ENCODE measurements at places on chromosomes 7 and 10. TPM values are rescaled to one million over a fixed set of nuclear protein-coding genes. Genes with fewer than 3 reads are reported as not detected.
A peak's percentile ranks its signal among the peaks of the same experiment; 100 is the strongest.

GRCh38 chr10:34049887-34050286 is 715.4 kb upstream of the NRP1 start:
- peak; percentile 4 for DNase-seq

- DNase-seq = no peak
Measured at GRCh38 chr10:113049881-113050280, 99.8 kb downstream of the TCF7L2 start.

DNA sequence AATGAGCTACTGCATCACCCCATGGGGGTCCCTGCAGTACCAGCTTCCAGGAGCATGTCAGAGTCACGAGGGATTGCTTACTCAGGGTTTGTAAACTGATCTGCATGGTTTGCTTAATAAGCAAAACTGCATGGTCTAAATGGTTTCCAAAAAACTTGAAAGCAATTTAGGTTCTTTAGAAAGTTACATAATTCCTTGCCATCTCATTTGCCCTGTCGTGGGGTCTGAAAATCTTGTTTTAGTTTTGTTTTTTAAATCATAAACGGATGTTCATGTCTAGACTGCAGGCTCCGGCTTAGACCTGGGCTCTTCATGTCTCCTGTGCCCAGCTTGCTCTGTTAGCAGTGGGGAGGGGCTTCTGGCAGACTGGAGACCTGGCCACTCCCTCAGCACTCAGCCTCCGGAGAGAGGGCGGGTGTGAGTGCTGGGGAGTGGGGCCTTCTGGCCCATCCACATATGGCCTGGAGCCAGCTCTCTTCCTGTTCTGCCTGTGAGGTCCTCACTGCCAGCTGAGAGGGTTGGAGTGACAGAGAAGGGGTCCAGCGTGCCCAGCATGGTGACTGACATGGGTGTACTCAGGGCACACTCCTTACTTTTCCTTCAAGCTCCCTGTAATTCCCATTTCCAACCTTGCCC is 17.5 kb downstream of the PRF1 start:
- no peak for DNase-seq

- DNase-seq = no peak
Measured at GRCh38 chr7:34011696-34012095, 106.4 kb downstream of the BMPER start.

GRCh38 chr10:92011560-92012214 is 88.1 kb downstream of the BTAF1 start:
- peak; percentile 65 for DNase-seq

GRCh38 chr7:16083931-16084330 is 337.4 kb downstream of the CRPPA start:
- peak; percentile 32 for DNase-seq

DNA sequence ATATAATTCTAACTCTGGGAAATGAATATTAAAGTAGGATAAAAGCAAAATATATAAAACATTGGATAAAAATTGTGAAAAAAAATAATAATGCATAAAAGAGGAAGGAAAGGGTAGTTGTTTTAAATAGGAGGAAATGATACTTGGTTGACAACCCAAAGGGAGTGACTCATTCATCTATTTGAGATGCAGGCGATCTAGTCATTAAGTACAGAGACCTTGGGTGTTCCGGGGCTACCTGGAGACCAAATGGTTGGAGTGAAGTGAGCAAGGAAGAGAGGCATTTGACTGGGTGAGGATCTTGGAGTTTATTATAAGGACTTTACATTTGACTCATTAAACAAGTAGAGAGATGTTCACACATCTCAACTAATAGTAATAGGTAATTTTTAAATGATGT is 111.0 kb downstream of the LRRTM3 start:
- DNase-seq = no peak

DNA sequence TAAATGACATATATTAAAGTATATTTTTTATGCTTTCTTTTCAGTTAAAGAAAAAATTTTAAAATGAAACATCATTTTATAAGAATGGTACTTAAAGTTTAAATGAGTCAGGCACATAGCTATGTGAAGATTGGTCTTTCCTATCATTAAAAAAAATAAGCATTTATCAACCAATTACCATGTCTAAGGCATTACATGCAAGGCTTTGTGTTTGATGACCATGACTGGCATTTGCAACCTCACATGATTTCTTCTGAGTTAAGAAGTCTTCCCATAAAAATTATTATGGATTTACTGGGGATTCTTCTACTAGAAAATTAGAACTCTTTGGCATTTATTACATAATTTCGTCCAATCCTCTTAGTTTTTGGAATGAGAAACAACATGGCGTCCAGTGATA is 776.1 kb downstream of the MAGI2 start:
- DNase-seq = no peak

GRCh38 chr10:86283466-86284287 is 82.9 kb downstream of the GRID1 start:
- DNase-seq = no peak

DNA sequence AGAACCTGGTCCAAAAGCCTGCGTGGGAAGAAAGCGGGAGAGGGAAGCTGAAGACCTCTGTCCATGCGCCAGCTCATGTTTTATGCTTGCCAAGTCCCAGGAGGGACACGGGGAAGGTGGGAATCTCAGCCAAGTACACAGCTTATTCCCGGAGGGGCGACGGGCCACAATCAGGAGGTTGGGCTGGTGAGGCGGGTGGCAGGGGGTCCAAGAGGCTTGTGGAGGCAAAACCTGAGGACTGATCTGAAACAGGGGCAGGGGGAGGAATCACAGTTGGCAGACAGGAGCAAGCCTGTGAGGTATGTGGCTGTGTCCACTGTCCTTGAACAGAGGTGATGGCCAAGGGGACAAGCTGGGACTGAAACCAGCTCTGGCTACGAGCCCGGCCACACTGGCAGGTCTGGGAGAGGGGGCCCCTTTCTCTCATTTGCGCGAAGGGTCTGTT is 38.0 kb upstream of the LEP start:
- no peak for DNase-seq

GRCh38 chr7:37730501-37730900 is 46.9 kb downstream of the GPR141 start:
- peak; percentile 8 for DNase-seq

GRCh38 chr7:10156972-10157371 is 816.7 kb upstream of the PHF14 start:
- no peak for DNase-seq

- no peak for DNase-seq
Measured at GRCh38 chr7:36264123-36264801, 111.2 kb downstream of the EEPD1 start.

DNA sequence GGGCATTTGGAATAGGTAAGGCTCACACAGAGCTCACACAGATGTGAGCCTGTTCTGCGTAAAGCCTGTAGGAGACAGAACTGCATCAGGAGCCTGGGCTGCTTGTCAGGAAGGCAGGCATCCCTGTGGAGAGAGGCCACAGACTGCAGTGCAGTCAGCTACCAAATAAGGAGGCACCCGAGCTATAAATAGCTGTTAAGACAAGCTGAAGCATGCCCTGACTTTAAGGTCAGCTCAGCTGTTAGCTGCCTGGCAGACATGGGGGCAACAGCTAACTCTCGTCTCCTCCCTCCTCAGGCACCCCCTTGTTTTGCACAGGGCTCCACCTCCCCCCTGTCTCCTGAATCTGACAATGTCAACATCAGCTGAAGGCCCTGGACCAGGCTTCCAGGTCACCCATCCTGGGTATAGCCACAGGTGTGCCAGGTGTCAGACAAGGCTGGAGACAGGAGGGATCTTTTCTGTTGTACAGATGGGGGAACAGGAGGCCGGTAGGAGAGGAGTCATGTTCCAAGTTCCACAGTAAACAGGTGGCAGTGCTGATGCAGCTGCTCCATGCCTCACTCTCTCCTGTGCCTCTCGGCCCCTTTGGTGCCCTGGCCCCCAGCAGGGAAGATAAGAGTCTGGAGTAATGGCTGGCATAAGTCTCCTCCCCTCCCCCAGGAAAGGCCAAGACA is 27.6 kb upstream of the MKRN1 start:
- no peak for DNase-seq

DNA sequence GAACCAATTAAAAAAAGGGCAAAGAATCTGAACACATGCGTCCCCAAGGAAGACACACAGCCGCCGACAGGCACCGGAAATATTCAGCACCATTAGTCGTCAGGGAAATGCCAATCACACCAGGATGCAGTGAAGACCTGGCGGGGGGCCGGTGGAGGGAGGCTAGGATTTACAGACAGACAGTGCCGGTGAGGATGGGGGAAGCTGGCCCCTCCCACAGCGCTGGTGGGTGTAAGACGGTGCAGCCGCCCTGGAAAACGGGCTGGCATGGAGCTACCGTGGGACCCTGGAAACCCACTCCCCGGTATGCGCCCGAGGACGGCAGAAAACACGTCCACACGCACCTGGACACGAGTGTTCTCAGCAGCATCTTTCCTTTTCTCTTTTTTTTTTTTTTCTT is 4.8 kb upstream of the ADAP1 start:
- DNase-seq = no peak

DNA sequence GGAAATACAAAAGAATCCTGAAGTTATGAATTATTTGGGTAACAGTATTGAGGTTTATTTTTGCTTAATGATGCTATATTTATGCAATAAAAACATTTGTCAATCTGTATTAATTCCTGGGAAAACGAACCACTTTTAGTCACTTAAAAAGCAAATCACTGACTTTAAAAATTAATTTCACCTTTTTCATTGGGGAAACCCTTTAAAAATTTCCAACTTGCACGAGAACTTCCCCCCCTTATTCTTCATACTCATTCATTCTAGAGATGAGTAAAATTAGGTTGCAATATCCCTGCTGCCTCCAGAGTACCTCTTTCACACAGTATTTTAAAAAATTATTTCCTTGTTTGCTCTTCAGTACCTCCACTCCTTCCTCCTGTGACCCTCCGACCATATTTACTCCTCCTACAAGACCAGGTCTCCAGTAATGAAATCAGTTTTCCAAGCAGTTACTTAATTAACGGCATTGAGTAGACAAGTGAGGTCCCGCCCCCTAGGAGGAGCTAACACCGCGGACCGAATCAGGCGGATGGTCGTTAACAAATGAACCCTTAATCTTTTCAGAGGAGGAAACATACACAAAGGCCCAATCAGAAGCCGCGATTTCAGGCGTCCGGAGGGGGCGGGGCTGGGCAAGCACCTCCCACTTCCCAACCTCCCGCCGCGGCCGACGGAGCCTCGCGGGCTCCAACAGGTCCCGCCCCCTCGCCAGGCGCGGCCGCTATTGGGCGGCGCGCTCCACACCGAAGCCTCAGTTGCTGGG is 465 bp upstream of the TRIM24 start:
- peak; percentile 99 for DNase-seq

GRCh38 chr10:35925493-35925892 is 283.4 kb upstream of the FZD8 start:
- DNase-seq = peak; percentile 86

GRCh38 chr10:123087348-123087747 is 48.4 kb upstream of the HMX3 start:
- DNase-seq = no peak

DNA sequence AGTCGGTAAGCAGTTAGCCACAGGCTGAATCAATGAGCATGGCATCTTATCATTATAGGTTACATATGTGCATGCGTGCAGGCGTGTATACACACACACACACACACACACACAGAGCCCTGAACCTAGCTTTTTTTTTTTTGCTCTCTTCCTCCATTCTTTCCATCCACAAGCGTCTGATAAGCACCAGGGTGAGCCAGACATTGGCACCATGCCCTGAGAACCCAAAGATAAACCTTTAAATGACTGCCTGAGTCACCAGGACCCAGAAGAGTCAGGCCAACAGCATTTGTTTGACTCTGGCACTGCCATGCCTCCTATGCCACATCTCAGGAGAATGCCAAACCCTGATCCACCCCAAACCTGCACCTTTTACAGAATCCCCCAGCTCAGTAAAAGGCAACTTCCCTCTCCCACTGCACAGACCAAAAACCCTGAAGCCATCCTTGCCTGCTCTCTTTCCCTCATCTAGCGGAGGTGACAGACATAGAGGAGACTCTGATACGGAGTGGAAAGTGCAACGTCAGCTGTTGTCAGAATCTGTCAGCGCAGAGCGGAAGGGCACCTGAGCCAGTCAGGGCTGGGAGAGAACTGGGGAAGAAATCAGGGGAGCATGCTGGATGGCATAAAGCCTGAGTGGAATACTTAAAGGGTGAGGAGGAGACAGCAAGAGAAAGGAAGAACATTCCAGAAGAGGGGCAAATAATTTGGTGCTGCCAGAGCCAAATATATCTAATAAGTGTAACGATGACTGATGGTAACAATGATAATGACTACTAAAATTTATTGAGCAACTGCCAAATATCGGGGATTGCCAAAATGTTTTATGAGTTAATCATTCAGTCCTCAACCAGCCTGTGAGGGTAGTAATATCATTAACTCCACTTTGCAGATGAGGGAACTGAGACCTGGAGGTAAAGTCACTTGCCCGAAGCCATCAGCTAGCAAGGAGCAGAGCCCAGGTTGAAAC is 3.2 kb downstream of the PARP12 start:
- DNase-seq = peak; percentile 84

The CLEC5A gene
- not detected for total RNA-seq

The MARVELD1 gene
- total RNA-seq = 58.1 TPM

The MAP3K8 gene
- 6.6 TPM for total RNA-seq

The LIPF gene
- total RNA-seq = not detected

The CALHM3 gene
- not detected for total RNA-seq

The LIPN gene
- total RNA-seq = not detected
